Omental fat pad (tissue), 4 donors: ENCODE measurements at places on chromosomes 3 and 15. TPM values are rescaled to one million over a fixed set of nuclear protein-coding genes. Genes with fewer than 3 reads are reported as not detected.

Gene IL5RA
- 0.47 TPM for total RNA-seq

Gene DPPA4
- 0.36 TPM for total RNA-seq

Gene LTF
- 3.0 TPM for total RNA-seq

Gene TRPM1
- total RNA-seq: 0.19 TPM

Gene WDR93
- total RNA-seq: 0.36 TPM

Gene RAP2B
- 14.7 TPM for total RNA-seq

Gene GOLGA8G
- total RNA-seq: not detected

Gene HIGD1A
- total RNA-seq: 189 TPM

Gene IL17RE
- 11.8 TPM for total RNA-seq

Gene PIGX
- 13.0 TPM for total RNA-seq

Gene COL6A5
- not detected for total RNA-seq

Gene EFHB
- total RNA-seq: 0.44 TPM

GRCh38 chr3:484341-484740 lies 287.8 kb downstream of the CHL1 start:
- DNase-seq: no peak

DNA sequence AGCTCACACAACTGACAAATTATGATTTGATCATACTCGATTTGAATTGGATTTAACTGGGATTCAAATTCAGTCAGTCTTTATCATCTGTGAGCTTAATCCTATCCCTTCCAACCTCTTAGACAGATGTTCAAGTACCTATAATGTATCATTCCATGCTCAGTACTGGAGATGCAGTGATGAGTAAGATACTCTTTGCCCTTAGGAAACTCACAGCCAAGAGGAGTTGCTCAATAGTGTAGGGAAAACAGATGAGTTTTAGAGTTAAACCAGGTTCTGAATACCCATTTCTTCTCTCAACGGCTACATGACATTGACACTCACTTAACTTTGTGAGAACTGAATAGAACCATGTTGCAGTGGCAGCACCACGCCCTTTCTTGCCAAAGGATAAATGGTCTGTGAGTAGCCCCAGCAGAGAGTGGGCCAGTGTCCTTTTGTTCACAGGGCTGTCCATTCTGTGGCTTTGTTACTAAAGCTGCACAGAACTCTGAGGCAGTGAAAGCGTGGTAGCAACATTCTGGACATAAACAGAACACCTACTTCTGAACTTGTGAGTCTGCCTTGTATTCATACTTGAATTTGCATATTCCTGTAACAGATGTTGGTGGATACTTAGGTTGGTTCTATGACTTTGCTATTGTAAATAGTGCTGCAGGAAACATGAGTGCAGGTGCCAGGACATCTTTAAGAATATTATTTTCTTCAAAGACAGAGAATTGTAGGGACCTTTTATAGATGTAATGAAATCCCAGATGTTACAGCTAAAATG lies 91.6 kb downstream of the RASA2 start:
- no peak for DNase-seq

- DNase-seq: no peak
These were observed 23.5 kb upstream of the EPHB3 start for GRCh38 chr3:184537885-184538665.

GRCh38 chr3:19384868-19385267 lies 236.6 kb downstream of the KCNH8 start:
- no peak for DNase-seq

DNA sequence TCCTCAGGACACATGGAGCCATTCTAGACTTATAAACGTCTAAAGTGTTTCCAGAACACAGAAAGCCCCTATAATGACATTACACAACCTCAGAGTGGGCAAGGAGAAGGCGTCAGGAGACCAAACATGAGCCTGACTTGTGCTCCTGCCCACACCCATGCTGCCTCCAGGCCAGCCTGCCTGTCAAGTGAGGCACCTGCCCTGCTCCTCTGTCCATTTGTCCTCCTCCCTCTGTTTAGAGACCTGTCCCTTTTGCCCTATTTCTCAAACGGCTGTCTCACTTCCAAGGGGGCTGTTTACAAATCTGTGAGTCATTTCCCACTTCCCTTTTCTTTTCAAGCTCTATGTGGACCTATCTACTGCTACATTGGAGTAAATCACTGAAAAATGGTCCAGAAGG lies 21.0 kb downstream of the ZDHHC3 start:
- DNase-seq: no peak

GRCh38 chr3:140913728-140914127 lies 27.9 kb upstream of the SLC25A36 start:
- DNase-seq: no peak

GRCh38 chr3:42535981-42536784 lies 33.7 kb downstream of the VIPR1 start:
- DNase-seq: no peak

DNA sequence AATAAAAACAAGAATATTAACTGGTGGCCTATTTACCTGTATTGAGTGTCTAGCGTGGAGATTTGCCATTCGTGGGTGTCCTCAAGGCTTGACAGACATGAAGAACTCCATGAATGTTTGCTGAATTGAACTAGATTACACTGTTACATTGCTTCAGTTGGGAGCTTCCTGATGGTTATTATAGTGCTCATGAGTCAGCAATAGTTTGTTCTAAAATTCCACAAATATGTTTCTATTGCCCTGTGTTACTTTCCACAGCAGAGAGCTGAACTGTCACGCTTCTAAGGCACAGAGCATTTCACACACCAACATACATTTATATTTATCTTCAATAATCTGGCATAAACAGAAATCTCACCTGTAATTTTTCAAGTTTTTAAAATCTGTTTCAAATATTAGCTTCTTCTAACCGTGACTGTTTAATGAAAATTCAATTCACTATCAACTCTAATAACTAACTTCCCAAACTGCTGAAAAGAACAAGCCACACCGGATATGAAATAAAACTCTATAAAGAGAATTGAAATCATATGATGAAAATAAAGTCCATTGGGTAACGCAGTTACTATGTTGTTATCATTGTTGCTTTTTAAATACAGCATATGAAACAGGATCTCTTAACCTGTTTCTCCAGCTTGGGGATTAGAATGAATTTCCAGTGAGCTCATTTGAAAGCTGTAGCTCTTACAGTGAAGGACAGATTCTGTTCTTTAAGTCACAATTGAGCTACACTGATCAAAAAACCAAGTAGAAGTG lies 61.2 kb upstream of the MCF2L2 start:
- DNase-seq: no peak

- DNase-seq: no peak
These were observed 24.3 kb downstream of the FILIP1L start for GRCh38 chr3:100089812-100090668.

DNA sequence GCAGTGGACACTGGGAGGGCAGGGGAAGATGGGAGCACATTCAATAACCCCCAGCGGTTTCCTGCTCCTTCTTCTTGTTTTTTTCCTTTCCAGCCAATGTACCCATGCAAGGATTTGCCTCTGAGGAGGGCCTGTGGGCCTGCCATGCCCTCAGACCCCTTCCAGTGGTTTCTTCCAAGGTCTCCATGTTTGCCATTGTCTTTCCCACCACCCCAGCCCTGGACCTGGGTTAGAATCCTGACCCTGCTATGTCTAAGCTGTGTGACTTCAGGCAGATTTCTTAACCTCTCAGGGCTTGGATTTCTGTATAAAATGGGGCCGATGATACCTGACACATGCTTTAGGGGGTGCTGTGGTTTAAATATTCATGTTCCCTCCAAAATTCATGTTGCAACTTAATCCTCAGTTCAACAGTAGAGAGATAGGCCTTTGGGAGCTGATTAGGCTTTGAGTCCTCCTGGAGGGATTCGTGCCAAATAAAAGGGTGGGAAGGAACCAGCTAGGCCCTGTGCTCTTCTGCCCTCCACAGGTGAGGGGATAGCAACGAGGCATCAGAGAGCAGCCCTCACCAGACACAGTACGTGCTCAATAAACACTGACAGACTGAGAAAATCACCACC lies 46.3 kb upstream of the FLNB start:
- no peak for DNase-seq

DNA sequence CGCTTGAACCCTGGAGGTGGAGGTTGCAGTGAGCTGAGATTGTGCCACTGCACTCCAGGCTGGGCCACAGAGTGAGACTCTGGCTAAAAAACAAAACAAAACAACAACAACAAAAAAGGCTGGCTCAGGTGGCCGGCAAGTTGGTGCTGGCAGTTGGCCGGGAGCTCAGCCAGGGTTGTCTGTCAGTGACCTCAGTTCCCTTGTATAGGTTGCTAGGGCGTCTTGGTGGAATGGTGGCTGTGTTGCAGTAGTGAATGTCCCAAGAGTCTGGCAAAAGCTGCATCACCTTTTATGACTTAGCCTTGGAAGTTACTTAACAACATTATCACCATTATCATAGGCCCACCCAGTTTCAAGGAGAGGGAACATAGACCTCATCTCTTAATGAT lies 40.6 kb downstream of the ASB7 start:
- DNase-seq: no peak

- no peak for DNase-seq
These were observed 97.2 kb upstream of the FLNB start for GRCh38 chr3:57910990-57911389.

GRCh38 chr3:37441689-37442088 lies 267.3 kb upstream of the LRRFIP2 start:
- no peak for DNase-seq

DNA sequence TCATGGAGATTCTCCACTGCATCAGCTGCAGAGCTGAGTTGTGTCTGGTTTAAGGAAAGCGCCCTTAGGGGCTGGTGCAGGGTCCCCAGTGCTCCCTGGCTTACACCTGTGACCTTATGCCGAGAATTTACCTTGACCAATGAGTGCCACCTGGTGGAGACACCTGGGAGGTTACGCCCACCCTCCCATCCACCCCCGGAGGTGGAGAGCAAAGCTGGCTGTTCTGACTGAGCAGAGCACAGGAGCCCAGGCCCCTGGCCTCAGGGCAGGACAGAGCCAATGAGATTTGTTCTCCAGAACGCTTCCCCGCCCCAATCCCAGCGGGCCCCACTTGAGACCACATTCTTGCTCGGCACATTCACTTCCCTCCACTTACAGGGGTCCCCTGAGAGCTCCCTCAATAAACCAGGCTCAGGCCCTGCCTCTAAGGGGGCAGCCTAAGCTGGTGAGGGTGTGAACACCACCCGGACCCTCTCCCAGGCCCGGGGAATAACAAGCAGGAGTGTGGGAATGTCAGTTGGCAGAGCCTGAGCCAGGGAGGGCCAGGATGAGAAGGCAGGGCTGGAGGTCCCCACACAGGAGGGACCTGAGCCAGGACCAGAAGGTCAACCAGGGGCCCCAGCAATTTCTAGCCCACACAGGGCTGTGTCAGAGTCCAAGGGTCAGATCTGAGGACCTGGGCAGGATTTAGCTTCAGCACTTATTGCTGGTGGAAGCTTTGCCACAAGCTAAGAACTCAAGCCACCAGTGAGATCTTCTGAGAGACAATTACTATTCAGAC lies 117.1 kb downstream of the TPRA1 start:
- no peak for DNase-seq

- no peak for DNase-seq
These were observed 970 bp downstream of the BBX start for GRCh38 chr3:107523539-107524325.

DNA sequence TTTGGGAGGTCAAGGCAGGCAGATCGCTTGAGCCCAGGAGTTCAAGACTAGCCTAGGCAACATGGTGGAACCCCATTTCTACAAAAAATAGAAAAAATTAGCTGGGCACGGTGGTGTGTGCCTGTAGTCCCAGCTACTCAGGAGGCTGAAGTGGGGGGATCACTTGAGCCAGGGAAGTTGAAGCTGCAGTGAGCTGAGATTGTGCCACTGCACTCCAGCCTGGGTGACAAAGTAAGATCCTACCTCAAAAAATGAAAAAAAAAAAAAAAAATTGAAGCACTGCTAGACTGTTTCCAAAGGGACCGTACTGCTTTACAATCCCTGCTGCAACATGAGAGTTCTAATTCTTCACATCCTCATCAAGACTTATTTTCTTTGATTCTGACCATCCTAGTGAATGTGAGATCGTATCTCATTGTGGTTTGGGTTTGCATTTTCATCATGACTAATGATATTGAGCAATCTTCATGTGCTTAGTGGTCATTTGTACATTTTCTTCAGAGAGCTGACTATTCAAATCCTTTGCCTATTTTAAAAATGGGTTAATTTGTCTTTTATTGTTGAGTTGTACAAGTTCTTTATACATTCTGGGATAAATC lies 10.8 kb downstream of the CMTM8 start:
- no peak for DNase-seq

DNA sequence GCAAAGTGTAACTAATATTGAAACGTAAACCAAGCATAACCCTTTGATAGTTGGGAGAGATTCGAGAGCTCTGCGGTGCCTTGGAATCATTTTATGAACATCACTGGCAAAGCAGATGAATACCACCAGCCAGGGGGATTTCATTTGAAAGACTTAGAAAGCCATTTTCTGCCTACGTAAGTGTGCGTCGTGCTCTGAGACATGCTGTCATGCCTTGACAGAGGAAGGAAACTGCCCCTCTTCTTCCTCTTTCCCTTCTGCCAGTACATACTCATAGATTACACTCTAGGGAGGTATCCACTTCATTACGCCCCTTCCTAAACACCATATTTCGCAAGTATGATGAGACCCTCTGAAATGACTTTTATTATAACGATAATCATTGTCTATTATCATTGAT lies 3.3 kb upstream of the MTHFS start:
- DNase-seq: no peak

DNA sequence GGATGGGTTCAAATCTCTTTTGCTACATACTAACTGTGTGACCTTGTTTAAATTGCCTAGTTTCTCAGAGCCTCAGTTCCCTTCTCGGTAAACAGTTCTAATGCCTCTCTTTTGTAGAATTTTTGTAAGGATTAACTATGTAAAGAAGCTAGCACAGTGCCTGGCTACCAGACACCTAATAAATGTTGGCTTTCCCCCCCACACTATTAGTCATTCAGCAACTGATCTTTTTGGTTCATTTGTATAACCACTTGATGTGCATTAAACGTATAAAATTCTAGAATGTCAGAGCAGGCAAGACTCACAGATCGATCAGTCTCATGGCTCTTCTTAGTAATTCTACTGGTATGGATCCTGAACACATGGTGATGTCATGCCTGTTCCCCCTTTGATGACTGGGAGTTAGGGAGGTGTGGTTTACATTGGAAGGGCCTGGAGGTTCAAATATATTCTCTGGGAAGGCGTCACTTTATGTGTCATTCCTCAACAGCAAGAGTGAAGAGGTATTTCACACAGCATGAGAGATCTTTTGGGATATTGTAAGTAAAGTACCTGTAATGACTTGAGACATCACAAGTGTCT lies 6.5 kb downstream of the TAGLN3 start:
- no peak for DNase-seq

DNA sequence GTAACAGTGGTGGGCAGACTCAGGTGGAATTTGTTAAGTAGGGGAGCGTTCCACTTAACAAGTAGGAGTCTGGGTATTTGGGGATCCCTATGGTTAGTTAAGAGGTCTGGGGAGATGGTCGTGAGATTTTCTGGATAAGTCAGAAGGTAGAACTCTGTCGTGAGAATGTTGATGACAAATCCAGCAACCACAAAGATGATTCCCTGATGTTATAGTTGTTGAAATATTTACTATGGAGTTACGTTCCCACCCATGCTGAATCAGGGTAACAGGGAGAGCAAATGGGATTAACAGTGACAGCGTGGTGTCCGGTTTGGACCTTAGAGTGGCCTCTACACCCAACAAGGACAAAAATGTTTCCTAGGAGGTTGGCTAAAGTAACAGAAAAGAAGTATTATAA lies 110.8 kb downstream of the MFSD1 start:
- no peak for DNase-seq
